Panc1 (cell line): ENCODE measurements at places on chromosomes 3 and 15. TPM values are rescaled to one million over a fixed set of nuclear protein-coding genes. Genes with fewer than 3 reads are reported as not detected.

- DNase-seq = no peak
Observed at GRCh38 chr3:65810302-65810701, 228.4 kb downstream of the MAGI1 start.

- DNase-seq = no peak
Observed at GRCh38 chr3:167166594-167167253, 213.4 kb downstream of the ZBBX start.

DNA sequence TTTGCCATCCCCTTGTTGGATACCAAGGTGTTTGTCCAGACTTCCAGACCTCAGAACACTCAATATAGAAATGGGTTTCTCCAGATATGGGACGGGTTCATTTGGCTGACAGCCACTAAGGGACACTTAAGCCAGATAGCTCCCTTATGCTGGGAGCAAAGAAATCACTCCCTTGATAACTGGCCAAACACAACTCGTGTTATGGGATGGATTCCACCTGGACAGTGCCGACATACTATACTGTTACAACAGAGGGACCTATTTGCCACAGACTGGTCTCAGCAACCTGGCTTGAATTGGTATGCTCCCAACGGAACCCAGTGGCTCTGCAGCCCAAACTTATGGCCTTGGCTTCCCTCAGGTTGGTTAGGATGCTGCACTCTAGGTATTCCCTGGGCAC, 114.0 kb upstream of the PLCL2 start:
- DNase-seq = no peak

DNA sequence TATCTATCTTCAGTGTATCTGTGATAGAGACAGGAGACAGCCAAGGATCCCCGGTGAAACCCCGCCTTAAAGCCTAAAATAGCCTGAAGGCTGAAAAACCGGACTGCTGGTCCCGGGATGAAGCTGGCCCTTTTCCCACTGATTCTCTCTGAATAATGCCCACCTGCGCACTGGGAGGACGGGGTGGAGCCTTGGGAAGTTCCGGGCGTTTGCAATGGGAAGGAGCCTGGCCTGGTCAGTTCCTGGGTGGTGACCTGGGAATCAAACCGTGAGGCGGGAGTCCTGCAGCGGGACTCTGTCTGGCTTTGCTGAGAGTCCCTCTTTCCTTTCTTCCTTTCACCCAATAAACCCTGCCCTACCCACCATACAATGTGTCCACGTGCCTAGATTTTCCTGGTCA, 157.9 kb downstream of the C3orf38 start:
- no peak for DNase-seq

- no peak for DNase-seq
Observed at GRCh38 chr3:142998439-142998838, 2.9 kb upstream of the U2SURP start.

DNA sequence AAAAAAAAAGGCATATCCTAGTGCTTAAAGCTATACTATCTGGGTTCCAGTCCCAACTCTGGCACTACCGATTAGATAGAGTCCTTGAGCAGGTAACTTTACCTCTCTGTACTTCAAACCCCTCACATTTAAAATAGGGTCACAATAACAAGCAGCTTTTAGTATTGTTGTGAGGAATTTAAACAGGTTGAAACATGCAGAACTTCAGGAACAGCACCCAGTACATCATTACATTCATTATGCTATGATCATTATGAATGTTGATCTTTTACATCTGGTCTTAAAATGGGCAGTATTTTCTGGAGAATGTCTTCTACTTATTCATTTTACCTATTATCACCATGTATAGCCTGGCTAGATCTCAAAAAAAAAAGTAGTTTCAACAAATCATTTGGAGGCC, 176.1 kb upstream of the CCDC54 start:
- DNase-seq = no peak

DNA sequence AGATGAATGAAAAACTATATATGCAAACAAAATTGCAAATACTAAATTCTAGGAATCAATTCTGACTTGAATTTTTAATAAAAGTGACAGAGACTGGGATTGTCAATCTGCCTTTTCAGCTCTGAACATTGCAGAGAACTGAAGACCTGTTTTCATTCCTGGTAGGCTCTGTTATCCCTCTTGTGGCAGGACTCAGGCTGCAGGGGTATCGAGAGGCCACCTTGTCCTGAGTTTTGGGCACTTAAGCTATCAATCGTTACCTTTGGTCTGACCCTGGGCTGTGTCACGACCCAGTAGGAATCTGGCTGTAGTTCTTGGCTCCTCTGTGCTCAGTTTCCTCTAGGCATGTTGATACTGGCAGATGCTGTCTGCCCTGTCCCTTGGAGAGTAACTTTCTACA, 238.0 kb downstream of the CACNA2D3 start:
- DNase-seq = no peak

DNA sequence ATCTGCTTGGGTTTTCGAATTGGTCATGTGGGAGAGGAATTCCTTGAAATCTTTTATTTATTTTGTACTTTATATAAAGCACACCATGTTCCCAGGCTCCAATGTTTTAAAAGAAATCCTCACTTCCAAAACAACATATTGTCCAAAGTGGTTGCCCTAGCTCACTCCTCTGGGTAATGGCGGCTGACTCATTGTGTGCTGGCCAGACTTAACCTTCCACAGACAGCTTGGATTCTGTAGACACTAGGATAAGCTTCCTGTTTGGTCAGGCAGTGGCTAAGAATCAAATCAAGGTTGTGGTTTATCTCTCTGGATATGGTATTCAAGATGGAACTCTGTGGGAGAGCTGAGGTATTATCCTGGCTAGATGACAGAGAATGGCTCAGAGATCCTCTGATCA, 55.8 kb upstream of the FAM98B start:
- DNase-seq = peak; percentile 63

GRCh38 chr15:87939848-87940457, 316.6 kb downstream of the NTRK3 start:
- DNase-seq = no peak

DNA sequence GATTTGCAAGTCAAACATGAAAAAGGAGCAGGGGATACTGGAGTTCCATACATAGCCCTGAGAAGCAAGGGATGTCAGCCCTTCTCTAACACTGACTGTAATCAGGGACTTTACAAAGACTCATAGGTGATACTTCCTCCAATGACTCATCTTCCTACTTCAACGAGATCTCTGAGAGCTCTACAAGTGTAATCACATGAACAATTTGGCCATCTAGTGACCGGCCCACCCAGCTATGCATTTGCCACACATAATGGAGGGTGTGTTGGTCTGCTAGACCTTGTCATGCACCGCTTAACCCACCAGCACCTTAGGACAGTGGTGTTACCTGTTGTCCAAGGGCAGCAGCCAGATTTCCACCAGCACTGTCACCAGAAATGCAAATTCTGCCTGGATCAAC, 75.3 kb downstream of the NCEH1 start:
- no peak for DNase-seq

- DNase-seq = no peak
Observed at GRCh38 chr3:126970101-126970500, 12.8 kb upstream of the PLXNA1 start.

- no peak for DNase-seq
Observed at GRCh38 chr3:135869439-135870105, 96.0 kb upstream of the PPP2R3A start.

DNA sequence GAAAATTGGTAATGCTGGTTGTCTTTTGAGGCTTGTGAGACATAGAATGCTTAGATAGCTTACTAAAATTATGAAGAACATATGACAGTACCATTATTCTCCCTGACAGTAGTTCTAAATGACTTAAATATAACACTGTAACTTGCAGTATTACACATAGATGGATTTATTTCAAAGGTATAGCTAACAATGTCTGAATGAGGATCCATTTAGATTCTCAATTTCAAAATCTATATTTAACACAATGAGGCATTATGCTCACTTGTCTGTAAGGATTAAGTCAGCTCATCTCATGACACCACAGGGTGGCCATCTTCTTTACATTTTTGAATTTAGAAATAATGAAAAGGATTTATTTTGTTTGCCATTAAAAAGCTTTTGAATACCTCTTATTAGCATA, 108.4 kb downstream of the CCNL1 start:
- no peak for DNase-seq

CHRD gene
- total RNA-seq = 1.4 TPM

MFN1 gene
- 73.5 TPM for total RNA-seq

LRRN1 gene
- 0.13 TPM for total RNA-seq

CPEB1 gene
- total RNA-seq = 19.5 TPM

BFSP2 gene
- total RNA-seq = 0.67 TPM

CHD2 gene
- total RNA-seq = 81.8 TPM

MLF1 gene
- total RNA-seq = 51.4 TPM

IGSF10 gene
- total RNA-seq = 0.10 TPM

SGO1 gene
- 14.8 TPM for total RNA-seq

MESP1 gene
- 6.4 TPM for total RNA-seq

PLA2G4F gene
- not detected for total RNA-seq

PPM1L gene
- total RNA-seq = 23.8 TPM

CLDN1 gene
- total RNA-seq = 30.9 TPM

CISH gene
- total RNA-seq = 0.57 TPM

CD200R1 gene
- 0.05 TPM for total RNA-seq
